ENCODE measurements at places on chromosomes 4 and X.
A peak's percentile ranks its signal among the peaks of the same experiment; 100 is the strongest.

DNA sequence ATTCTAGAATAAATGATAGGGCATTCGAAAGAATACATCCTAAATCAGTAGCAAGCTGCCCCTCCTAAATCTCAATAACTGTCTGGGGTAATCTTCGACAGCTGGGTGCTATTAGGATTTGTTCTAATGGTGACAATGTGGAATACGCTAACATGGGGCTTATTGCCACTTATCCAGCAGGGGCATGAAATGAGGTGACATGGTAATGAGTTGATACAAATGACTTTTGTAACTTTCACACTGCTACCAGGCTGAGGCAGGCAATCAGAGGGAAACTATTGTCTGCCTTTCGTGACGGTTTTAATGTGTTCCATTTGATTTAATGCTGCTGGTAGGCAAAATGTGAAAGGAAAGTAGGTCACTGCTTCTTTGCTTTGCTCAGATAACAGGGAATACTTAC lies 1047.4 kb upstream of the PABPC4L start:
- DNase-seq: no peak

GRCh38 chrX:70289168-70289792 lies 447 bp downstream of the PDZD11 start:
- no peak for DNase-seq

- peak; percentile 23 for DNase-seq
Observed at GRCh38 chr4:68373513-68373912, 23.6 kb upstream of the YTHDC1 start.

DNA sequence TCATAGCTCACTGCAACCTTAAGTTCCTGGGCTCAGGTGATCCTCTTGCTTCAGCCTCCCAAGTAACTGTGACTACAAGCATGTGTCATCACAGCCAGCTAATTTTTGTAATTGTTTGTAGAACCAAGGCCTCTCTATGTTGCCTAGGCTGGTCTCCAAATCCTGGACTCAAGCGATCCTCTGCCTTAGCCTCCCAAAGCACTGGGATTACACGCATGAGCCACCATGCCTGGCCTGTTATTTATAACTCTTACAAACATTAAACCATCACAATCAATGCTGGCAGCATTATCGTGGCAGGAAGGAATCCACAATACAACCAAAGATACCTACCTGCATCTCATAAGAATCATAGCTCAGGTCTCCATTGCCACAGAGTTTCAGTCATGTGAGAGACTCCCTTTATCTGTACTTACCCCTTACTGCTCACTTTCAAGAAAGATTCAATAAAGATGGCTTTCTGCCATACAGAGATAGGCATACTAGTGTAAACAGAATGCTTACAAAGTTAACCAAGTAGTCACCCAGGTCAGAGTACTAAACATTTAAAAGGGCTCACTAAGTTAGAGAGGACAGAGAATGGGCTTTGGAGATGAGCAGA lies 48.5 kb downstream of the SMIM31 start:
- DNase-seq: no peak

DNA sequence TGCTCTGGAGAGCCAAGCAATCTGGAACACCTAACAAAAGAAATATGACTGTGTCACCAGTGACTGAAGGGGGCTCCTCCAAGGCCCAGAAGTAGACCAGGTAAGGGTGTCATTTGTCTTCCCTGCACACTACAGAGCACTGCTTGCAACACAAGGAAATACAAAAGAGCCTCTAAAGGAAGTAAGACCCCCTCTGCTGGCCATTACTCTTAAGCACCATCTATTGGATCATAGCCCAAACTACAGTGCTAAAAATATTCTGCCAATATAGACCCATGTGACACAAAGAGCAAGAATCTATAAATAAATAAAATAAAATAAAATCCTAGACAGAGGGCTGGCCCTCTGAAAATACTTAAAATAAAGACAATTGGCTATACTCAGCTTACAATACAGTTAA lies 528.7 kb downstream of the TMA16 start:
- no peak for DNase-seq

GRCh38 chr4:163482190-163482589 lies 8.6 kb upstream of the TKTL2 start:
- DNase-seq: no peak

DNA sequence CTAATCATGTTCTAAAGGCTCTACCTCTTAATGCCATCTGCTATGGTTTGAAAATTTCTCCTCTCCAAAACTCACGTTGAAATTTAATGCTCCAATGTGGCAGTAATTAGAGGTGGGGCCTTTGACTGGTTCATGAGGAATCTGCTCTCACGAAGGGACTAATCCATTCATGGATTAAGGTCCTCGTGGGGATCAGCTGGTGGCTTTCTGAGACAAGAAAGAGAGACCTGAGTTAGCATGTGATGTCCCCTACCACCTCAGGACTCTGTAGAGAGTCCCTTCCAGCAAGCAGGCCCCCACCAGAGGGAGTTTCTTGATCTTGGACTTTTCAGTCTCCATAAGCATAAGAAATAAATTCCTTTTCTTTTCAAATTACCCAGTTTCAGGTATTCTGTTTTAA lies 65.3 kb downstream of the WDFY3 start:
- DNase-seq: no peak
